Suprapubic skin (tissue), 4 donors: ENCODE measurements at places on chromosomes 6 and 20.

DNA sequence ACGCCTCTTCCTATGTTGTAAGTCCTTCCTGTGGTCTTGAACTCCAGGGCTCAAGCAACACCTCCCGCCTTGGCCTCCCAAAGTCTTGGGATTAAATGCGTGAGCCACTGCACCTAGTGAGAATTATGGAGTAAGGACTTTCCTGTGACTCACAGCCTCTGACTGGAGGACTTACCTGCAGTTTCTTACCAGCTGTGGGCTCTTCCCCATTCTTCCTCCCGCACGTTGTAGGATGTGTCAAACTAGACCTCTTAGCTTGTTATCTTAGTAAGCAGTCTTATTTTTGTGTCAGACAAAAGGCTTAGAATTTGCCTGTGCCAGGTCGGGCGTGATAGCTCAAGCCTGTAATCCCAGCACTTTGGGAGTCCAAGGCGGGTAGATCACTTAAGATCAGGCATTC, 30.9 kb downstream of the BAK1 start:
- H3K4me1 ChIP-seq = no peaks in the 10 kb centered on the region
- H3K27ac ChIP-seq = no peak overlapping the region
- no peak overlapping the region for H3K4me3 ChIP-seq
- no peak for DNase-seq
- no peaks in the 10 kb centered on the region for H3K36me3 ChIP-seq

DNA sequence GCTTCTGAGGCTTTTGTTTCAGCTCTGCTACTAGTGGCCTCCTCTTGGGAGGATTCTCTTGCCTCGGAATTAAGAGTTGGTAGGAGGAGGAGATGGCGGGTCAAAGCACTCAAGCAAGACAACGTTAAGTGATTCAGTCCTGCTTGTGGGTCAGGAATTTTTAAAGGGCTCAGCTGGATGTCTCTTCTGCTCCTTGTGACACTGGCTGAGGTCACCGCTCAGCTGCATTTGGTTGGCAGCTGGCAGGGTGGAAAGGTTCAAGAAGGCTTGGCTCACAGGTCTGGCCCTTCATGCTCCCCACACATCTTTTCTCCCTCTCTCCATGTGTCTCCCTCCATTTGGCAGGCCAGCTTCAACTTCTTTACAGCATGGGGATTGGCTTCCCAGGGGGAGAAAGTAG, 641.4 kb downstream of the KIF16B start:
- H3K4me3 ChIP-seq = no peak overlapping the region
- no peak overlapping the region for H3K27ac ChIP-seq
- no peak for DNase-seq
- no peaks in the 10 kb centered on the region for H3K36me3 ChIP-seq
- no peaks in the 10 kb centered on the region for H3K27me3 ChIP-seq

DNA sequence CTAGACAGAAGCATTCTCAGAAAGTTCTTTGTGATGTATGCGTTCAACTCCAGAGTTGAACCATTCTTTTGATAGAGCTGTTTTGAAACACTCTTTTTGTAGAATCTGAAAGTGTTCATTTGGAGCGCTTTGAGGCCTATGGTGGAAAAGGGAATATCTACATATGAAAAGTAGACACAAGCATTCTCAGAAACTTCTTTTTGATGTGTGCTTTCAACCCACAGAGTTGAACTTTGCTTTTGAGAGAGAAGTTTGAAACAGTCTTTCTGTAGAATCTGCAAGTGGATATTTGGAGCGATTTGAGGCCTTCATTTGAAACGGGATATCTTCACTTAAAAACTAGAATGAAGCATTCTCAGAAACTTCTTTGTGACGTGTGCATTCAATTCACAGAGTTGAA, 582.6 kb upstream of the ZNF337 start:
- no peaks in the 10 kb centered on the region for H3K36me3 ChIP-seq
- no peak overlapping the region for H3K4me3 ChIP-seq
- no peak for DNase-seq
- H3K27me3 ChIP-seq = no peaks in the 10 kb centered on the region
- H3K4me1 ChIP-seq = no peaks in the 10 kb centered on the region

- DNase-seq = no peak
- H3K27me3 ChIP-seq = no peaks in the 10 kb centered on the region
- peaks cover 17% of the 10 kb centered on the region for H3K4me1 ChIP-seq
- H3K36me3 ChIP-seq = no peaks in the 10 kb centered on the region
These were observed 179.7 kb upstream of the MYLIP start for GRCh38 chr6:15948930-15949900.

GRCh38 chr6:42025845-42026243, 24.5 kb upstream of the TAF8 start:
- H3K27ac ChIP-seq = no peak overlapping the region
- no peak for DNase-seq
- H3K36me3 ChIP-seq = peaks cover 6% of the 10 kb centered on the region
